ENCODE measurements at places on chromosomes 4 and X.

DNA sequence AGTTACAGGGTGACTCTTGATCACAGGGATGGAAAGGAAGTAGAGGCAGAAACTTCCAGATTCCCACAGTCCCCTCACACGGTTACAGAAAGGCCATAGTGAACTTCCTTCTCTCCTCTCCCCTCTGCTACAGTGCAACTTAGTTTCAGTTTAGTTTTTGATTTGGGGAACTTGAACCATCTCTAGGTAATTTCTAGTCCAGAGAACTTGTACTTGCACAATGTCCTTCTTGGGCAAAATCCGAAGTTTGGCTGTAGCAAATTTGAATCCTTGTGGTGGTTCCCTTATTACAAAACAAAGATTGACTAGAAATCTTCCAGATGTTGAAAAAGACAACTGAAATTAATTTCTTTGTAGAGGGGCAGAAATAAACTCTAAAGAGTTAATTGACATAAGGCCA lies 1.2 kb upstream of the BLTP1 start:
- DNase-seq, result no peak

- DNase-seq, result no peak
Observed at GRCh38 chr4:16827794-16828724, 70.4 kb downstream of the LDB2 start.

- DNase-seq, result no peak
Observed at GRCh38 chr4:115537387-115537786, 424.0 kb upstream of the NDST4 start.

DNA sequence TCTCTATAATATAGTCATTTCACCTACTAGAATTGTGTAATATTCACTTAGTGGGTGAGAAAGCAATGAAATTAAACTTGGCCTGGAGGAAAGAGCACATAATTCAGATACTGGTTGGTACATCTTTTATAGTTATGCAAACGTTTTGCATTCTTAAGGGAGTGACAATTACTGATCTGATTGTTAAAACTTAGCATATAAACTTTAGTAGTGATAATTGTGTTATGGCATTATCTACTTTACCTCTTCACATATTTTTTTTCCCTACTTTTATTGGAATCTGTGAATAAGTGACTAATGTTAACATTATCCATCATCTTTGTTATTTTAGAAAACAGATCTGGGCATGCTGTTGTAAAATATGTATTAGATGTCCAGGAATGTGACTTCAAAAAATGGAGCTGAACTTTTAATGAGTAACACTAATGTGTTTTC lies 217.4 kb upstream of the GIMD1 start:
- DNase-seq, result no peak

DNA sequence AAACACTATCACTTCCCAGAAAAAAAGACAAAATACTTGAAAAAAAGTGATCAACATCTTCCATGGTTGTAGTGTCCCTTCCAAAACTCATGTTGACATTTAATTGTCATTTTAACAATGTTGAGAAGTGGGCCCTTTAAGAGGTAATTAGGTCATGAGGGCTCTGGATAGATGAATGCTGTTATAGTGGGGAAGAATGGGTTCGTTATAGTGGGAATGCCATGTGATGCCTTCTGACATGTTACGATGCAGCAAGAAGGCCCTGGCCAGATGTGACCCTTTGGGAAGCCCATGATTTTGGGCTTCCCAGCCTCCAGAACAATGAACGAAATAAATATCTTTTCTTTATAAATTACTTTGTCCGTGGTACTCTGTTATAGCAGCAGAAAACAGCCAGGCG lies 4.0 kb upstream of the SLC10A6 start:
- DNase-seq, result no peak

GRCh38 chr4:146029939-146030710 lies 91.5 kb upstream of the ZNF827 start:
- DNase-seq, result no peak

DNA sequence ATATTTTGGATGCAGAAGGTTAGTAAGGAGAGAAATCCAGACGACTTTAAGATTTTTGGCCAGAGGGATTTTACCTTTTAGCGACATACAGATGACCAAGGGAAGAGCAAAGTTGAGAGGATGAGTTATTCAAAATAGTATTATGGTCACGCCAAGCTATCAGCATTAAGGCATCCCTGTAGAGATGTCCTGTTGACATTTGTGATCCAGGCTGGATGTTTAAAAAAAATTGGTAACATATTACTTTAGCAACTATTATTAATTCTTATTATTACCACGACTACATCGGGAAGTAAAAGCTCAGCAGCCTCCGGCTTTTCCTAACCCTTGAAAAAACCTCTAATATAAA lies 562 bp upstream of the OSTC start:
- DNase-seq, result no peak

GRCh38 chr4:26360864-26361263 lies 40.0 kb downstream of the RBPJ start:
- no peak for DNase-seq

DNA sequence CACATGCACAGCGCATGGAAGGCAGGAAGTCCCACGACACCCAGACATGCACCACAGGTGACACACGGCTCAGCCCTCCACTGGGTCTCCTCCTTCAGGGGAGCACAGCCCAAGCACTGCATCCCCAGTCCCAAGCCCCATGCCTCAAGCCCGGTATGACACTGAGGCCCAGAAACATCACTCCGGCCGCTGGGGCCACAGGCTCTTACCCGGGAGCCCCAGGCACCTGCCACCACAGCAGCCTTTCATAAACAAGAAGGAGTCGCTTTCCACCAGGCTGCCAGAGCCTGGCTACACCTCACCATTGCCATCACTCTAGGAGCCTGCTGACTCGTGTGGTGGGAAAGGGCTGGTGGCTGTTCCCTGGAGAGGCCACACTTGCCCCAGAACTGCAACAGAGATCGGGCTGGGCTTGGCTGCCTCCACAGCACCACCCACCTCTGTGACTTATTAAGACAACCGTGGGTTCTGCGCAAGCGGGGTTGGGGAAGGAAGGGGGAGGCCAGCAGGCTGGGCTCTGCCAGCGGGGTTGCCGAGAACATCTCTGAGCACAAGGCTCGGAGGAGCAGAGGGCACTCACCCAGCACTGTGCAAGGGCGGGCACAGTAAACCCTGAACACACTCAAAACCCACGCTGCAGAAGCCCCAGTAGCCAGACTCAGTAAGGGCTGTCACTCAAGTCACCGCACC lies 4.5 kb downstream of the HAUS7 start:
- no peak for DNase-seq

GRCh38 chr4:155999725-156000124 lies 46.1 kb upstream of the CTSO start:
- no peak for DNase-seq

DNA sequence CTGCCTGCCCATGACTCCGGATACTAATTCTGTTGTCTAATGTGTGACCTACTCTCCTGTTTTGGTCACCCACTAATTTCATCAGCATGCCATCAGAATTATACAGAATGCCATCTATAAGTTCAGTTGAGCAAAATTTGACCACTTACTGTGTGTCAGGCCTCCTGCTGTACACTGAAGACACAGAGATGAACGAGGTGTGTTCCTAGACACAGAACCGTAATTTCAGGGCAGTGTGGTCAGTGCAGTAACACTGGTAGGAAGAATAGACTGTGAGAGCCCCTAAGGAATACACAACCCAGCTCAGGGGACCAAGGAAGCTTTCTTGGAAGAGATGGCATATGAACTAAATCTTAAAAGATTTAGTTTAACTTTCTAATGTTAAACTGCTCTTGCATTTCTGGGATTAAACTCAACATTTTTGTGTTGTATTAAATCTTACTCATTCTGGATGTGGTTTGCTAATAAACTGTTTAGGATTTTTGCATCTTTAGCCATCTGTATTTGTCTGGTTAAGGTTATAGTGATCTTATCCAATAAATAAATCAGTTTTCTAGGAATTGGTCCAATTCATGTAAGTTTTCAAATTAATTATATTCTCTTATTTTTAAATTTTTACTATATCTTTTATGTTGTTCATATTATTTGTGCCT lies 34.3 kb downstream of the KANTR start:
- no peak for DNase-seq

Measured in activated T-helper 9 cell treated with anti-CD3 and anti-CD28 coated beads, Interleukin-2, amount 50 U/mL, for 16 hours (primary cell).